Urinary bladder (tissue), 4 donors: ENCODE measurements at places on chromosomes 3 and 15. TPM values are rescaled to one million over a fixed set of nuclear protein-coding genes. Genes with fewer than 3 reads are reported as not detected.

The TRPM1 gene
- polyA plus RNA-seq, result not detected

The NEK10 gene
- polyA plus RNA-seq, result 2.0 TPM

DNA sequence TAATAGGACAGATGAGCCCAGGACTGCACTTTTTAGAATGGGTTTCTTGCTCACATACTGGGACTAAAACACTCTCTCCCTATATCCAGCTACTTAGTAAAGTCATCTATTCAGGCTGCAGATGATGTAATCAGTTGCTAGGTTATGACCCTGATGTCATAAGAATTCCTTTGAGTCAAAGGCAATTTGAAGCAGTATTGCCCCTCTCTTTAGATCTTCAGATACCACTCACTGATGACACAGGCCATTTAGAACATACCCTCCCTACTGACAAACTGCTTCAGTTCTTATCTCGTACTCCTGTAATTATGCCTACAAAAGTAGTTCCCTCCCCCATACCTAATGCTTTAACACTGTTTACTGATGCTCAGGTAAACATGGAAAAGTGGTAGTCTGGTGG lies 450.1 kb upstream of the RASGRP1 start:
- no peak for DNase-seq

GRCh38 chr3:13364602-13365271 lies 55.4 kb downstream of the NUP210 start:
- DNase-seq, result no peak

GRCh38 chr3:195929452-195929851 lies 21.1 kb upstream of the TNK2 start:
- DNase-seq, result no peak

DNA sequence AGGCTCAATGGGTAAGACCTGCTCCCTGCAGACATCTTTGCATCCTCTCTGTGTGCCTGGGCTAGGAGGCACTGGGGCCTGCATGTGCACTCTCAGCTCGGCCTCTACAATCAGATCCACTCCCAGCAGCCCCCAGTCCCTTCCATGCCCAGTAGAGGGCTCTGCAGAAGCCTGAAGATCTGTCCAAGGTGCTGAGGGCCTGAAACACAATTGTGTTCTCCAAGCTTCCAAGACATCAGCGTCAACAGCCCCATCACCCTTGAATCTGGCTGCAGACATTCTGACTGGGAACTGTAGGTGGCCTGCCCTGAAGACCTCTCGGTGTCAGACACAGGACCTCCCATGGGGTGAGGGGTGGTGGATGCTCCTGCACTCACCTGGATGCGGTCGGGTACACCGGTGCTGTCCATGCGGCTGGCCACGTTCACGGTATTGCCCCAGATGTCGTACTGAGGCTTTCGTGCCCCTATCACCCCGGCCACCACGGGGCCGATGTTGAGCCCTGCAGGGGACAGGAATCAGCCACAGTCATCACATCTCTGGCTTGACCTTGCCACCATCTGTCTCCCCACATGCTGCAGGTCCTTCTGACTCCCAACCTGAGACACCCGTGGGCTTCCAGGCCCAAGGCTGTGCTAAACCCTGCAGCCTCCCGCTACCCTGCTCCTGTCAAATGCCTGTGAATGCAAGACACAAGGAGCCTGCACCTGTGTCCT lies 84.7 kb downstream of the SEC22A start:
- DNase-seq, result no peak

- no peak for DNase-seq
Measured at GRCh38 chr3:181316482-181316881, 326.9 kb upstream of the DNAJC19 start.

GRCh38 chr3:194687638-194688199 lies 2.0 kb downstream of the FAM43A start:
- DNase-seq, result no peak

The CAND2 gene
- 10.8 TPM for polyA plus RNA-seq

- DNase-seq, result no peak
Measured at GRCh38 chr15:23760024-23760423, 72.9 kb upstream of the NDN start.

DNA sequence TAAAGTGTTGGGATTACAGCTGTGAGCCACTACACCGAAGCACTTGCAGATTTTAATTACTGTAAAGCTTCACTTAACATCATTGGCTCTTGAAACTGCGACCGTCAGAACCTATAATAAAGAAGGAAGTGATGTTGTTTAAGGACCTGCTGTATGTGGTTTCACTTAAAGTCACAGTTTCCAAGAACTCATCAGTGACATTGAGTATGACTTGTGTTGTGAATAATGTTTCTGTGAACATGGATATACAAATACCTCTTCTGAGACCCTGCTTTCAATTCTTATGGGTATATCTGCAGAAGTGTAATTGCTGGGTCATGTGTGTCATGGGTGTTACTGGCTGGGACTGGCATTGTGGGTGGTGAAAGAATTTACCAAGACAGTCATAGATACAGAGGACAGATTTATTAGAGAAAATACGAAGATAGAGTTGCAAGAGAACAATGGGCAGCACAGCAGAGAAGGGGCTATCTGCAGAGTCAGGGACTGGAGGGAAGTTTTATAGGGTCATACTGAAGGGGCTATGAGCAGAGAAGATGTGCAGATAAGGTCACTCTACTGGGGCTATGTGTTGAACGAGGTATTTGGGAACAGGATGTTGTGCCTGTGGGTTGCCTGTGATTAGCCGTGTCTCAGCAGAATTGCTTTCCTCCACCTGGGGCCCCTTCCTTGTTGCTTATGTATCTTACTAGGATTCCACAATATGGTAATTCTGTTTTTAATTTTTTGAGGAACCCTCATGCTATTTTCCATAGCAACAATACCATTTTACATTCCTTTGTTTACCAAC lies 4.5 kb downstream of the NDUFB5 start:
- DNase-seq, result no peak

The SNTN gene
- not detected for polyA plus RNA-seq

- DNase-seq, result no peak
Measured at GRCh38 chr3:194212161-194212844, 76.4 kb downstream of the HES1 start.

The GPR27 gene
- 3.3 TPM for polyA plus RNA-seq

DNA sequence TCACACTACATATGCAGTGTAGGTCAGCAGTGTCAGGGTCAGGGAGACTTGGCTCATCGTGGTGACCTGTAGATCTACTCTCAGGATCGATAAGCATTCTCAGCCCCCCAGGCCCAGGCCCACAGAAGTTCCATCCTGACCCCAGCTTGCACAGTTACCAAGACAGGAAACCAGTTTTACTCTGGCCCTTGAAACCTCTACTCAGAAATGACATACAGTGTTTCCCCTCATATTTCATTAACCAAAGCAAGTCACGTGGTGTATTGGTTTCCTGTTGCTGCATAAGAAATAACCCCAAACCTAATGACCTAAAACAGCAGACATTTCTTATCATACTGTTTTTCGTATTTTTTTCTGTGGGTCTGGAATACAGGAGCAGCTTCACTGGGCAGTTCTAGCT lies 242.2 kb downstream of the SLCO3A1 start:
- no peak for DNase-seq

DNA sequence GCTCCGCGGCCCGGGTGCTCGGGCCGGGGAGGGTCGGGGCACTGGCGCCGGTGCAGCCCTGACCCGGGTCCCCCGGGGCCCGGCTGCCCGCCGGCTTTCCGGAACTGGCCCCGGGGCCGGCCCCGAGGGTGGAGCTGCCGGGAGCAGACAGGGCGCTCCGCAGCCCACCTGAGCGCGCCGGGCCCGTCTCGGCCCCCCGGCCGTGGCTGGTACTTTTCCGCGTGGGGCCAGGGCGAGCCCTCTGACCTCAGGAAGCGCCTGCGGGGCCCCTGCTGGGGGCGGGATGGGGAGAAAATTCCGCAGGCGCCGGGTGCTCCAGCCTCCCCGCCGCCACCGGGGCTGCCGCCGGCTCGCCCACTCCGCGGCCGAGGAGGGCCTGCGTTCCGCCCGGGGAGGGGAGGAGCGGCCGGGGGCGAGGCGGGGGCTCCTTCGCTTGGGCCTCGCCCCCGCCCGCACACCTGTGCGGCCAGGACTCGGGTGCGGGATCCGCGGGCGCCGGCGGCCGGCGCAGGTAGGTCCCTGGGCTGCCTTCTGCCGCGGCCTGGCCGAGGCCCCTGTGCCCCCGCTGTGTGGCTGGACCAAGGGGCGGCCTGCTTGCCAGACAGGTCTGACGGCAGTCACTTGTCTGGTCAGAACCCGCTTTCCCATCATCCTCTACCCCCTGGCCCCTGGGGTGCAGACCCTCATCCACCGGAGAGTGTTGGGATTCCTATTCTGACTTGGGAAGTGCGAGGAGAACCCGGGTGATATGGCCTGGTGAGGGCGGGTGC lies 3.5 kb downstream of the FURIN start:
- no peak for DNase-seq

The ECE2 gene
- polyA plus RNA-seq, result 0.49 TPM

- no peak for DNase-seq
Measured at GRCh38 chr3:38992117-38992760, 59.5 kb downstream of the SCN11A start.

GRCh38 chr15:60337076-60337475 lies 60.7 kb downstream of the ANXA2 start:
- no peak for DNase-seq

DNA sequence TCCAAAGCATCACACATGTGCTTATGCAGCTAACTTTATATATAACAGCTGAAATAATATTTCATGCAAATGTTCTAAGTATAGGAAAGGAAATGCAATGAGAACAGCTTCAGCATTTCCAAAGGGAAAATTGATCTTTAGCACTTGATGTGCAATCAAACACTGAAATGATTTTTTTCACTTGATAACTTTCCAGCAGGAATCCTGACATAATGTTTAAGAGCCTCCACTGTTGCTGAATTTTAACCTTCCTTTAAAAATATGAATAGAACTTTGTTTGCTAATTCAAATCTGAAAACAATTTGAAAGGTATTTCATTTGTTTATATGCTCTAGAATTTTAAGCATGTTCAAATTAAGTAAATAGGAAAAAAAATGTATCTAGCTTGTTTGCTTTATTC lies 96.9 kb upstream of the STRIT1 start:
- DNase-seq, result no peak

The CGNL1 gene
- polyA plus RNA-seq, result 12.7 TPM

DNA sequence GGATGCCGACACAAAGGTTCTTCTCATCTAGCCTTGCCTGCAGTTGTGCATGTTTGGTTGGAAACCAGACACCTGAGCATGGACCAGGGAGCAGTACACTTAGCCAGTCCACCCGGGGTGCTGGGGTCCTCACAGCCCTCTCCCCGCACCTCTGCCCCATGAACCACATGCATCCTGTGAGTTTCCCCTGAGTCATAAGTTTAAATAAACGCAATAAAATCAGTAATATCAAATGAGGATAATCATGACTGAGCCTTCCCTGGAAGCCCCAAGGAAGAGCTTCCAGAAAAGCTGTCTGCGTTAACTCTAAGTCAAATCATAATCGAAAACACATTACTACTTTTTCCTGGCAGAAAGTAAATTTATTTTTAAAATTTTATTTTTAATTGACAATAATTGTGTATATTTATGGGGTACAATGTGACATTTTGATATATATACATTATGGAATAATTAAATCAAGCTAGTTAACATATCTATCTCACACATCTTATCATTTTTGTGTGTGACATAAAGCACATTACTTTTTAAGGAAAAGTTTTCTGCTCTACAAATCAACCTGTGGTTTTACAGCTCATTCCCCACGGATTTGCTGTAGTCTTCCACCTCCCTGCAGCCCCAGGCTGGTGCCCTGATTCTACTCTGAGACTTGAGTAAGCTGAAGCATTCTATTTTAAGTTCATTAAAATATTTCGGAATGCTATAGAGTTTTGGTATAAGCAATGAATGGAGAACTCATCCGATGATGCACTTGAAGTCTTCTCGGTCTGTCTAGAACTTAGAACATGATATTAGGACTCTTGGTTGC lies 166.0 kb upstream of the EIF1B start:
- DNase-seq, result no peak

- DNase-seq, result no peak
Measured at GRCh38 chr15:73685981-73686380, 1.8 kb downstream of the CD276 start.

DNA sequence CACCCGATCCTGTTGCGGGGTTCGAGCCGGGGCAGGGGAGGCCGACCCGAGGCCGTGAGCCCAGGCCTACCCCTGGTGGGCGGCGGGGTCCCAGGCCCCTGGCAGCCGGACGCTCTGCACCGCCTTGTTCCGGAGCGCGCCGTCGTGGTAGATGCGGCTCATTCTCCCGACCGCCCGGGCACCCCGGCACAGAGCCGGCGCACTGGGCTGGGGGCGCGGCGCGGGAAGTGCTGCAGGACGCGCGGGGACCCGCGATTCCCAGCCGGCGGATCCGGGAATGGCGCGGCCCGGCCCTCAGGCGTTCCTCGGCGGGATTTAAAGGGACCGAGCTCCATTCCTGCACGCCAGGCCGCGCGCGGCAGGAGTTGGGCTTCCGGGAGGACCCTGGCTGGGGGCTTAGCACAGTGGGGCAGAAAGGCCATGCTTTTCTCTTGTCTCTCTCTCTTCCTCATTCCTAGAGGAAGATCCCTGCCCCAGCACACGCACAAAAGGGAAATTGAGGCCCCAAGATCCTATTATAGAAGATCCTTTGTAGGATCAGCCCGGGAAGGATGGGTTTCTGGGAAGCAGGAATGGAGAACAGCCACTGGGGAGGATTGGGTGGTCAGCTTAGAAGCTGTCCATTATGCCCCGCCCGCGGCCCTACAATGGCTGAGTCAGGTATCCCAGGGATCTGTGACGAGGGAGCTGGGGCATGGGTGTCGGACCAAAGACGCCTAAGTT lies at the start of gene ARPIN:
Gene ARPIN, minus strand, starts transcription at position 279 of the 723 bp plus-strand sequence. Its CDS starts 117 bp downstream, at position 162.
- no peak for DNase-seq

DNA sequence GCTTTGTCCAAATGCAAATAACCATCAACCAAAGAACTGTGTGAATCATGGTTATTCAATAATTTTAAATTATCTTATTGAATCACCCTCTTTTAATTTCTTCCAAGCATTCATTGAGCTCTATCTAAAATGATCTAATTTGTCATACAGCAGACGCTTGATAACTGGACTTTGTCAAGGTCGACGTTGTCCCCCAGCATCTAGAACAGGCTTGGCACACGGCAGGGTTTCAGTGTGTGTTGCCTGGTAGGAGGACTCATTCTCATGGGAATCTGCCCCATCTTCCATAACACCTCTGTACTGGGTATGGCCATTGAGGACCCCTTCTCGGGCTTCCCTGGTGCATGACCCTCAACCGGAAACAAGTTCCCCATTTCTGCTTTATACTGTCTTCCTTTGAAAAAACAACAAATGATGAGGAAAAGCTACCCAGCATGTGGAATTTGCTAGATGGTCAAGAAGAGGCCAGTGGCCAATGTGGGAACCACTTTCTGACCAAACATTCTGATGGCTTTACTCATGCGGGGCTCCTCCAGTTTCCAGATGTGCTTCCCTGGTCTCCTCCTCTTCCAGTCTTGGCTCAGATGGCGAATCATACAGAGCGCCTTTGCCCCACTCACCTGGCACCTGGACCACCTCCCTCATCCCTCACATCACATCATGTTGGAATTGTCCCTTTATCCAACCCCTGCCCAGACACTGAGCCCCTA lies 41.7 kb upstream of the SEC22A start:
- DNase-seq, result no peak

The CDC25A gene
- 0.32 TPM for polyA plus RNA-seq

DNA sequence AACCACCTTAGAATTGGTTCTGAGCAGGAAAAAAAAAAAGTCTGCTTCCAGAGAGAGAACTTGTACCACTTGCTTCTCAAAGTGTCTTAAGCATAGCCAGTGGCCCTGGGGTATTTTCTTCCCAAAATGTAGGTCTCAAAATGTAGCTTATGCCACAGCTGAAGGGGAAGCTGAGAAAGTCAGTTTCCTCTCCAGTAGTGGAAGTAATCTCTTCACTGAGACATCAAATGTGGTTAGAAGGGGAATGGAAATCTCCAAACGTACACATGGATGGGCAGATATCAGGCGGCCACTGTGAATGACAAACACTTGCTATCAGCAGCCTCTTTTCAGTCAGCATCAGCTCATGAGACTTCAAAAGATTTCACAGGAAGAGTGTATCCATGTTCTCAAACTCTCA lies 841.2 kb downstream of the TUSC7 start:
- no peak for DNase-seq
